ENCODE measurements at places on chromosomes 1 and 21.
A peak's percentile ranks its signal among the peaks of the same experiment; 100 is the strongest.

DNA sequence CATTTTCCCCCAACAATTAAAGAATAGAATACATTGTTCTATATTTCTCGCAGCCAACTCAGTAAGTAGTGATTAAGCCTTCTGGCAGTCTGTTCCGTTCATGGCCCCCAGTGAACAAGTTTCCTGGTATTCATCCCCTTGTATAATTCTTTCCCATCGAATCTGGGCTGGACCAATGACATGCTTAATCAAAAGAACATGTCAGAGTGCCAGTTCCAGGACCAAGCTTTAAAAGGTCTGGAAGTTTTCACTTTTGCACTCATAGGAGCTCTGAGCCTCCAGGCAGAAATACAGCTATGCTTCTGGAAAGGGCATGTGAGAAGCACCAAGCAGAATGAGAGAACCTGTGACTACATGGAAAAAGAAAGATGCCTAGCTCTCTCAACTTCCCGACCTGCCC lies 22.5 kb upstream of the DPYD start:
- DNase-seq, result no peak

DNA sequence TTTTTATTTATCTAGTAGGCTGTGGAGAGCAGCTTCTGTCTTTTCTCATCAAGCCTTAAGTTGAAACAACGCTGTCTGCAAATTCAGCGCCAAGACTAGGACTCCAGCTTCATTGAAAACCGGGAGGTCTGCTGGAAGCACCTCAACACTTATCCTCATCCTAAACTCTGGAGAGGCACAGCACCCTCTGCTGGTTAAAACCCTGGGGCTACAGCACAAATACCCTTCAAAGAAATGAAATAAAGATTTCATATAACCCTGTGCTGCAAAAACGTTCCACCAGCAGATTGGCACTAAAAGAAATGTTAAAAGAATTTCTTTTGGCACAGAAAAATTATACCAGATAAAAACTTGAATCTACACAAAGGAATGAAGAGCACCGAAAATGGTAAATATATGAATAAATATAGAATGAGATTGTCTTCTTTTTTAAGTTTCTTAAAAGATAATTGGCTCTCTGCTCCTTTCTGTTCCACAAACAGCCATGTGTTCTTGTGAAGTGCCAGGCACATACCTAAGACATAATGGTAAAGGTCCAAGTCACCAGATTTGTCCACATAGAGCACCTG lies 227.7 kb upstream of the SAMSN1 start:
- peak; percentile 19 for DNase-seq

DNA sequence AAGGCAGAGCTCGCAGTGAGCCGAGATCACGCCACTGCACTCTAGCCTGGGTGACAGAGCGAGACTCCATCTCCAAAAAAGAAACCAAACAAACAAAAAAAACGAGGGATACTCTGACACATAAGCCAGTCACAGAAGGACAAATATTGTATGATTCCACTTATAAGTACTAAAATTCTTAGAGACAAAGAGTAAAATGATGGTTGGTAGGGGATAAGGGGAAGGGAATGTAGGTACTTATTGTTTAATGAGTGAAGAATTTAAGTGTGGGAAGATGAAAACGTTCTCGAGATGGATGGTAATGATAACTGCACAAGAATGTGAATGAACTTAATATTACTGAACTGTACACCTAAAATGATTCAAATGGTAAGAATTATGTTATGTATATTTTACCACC lies 66.7 kb upstream of the GUCA2A start:
- no peak for DNase-seq

DNA sequence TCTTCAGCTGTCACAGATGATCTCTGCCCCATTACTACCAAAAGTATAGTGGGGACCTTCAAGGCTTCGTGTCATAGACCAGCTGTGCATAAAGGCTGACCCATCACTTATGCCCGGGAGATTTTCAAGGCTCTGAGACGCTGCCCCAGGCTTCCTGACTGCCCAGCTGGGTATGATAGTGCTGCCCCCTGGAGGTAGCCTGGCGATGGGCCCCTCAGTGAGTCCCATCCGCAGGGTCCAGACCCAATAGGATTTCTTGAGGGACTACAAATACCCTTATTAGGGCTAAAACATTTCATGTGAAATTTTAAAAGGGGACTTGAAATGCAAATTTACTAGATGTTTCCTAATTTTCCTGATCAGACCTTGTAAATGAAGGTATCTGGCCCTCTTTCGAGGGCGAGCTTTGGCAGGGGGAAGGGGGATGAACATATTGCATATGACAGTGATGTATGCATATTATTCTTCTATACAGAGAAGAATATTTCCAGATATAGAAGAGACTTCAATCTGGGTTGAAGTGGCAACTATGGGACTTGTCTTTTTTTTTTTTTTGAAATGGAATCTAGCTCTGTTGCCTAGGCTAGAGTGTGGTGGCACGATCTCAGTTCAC lies 11.7 kb upstream of the FCMR start:
- peak; percentile 63 for DNase-seq

GRCh38 chr1:17149771-17150170 lies 30.5 kb upstream of the PADI2 start:
- DNase-seq, result no peak

DNA sequence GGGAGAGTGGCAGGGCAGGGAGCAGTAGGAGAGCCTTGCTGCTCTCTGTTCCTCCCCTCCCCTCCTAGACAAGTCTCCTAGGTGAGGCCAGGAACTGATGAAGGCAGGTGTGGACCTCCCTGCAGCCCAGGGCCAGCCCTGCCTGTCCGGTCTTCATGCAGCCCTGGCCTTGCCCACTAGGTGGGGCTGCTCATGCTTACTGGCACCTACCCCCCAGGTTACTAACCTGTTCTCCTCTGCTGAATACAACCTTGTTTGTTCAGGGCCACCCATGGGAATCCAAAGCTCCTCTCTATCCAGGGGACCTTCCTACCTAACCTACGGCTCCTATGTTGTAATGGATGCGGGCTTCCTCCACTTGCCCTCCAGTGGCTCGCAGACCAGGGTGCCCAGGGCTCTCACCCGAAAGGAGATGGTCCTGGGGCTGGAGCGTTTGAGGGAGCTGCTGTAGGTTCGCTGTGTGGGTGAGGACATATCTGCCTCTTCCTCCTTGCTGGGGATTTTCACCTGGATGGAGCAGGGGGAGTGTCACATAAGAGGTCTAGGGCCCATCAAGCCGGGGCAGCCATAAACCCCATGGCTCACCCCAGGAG lies 7.9 kb upstream of the TNNT2 start:
- no peak for DNase-seq

DNA sequence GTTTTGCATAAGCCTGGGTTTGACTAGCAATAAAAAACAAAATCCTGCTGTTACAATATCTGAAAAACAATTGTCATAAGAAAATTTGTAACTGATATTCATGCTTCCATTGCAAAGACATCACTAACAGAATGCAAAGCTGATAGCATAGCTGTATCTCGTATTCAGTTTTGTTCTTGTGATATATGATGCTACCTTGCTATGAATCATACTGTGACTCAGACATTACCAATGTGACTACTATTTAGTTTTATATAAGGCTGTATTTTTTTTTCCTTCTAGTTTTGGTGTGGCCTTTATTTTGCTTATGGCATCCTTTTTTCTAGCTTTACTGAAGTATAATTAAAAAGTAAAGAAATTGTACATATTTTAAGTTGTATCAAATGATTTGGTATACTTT lies 1381.8 kb downstream of the MRPL39 start:
- no peak for DNase-seq

- DNase-seq, result no peak
Observed at GRCh38 chr1:180167721-180168467, 13.2 kb downstream of the QSOX1 start.

DNA sequence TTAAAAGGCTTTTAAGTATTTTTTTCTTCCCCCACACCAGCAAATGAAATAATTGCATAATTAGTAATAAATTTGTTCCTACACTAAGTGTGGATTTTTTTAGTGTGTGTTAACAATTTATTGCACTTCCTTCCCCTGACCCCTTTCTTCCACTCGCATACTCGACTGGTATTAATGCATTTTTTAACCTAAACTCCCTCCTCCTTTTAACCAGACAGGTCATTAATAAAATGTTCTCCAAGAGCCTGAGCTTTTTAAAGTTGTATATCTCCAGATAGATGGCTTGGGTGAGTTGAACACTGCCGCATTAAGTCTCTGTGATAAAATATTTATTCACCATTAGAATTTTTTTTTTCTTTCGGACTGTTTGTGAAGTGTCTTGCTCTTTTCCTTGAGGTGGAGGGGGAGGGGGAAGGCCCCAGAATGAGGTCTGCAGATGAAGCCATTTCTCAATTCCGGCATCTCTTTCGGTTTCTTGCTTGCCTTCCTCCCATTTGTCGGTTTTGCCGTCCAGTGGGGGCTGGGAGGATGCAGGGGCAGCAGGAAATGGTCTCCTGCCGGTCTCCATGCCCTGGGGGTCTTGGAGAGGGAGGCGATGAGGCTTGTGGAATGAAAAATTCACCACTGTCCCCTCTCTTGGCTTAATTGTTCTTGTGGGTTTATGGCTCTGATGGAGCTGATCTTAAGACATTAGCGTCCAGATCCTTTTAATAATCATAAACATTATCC lies 64.1 kb upstream of the ACTL8 start:
- no peak for DNase-seq

- no peak for DNase-seq
Observed at GRCh38 chr1:96968541-96968940, 247.0 kb downstream of the PTBP2 start.

- no peak for DNase-seq
Observed at GRCh38 chr1:6111991-6112689, 66.5 kb downstream of the KCNAB2 start.

All from stimulated activated CD8-positive, alpha-beta memory T cell treated with anti-CD3 and anti-CD28 coated beads, Interleukin-4, amount 100 ng/mL, for 1 hour (primary cell).